Glomerular endothelial cell (primary cell): ENCODE measurements at places on chromosomes 7 and 10.

DNA sequence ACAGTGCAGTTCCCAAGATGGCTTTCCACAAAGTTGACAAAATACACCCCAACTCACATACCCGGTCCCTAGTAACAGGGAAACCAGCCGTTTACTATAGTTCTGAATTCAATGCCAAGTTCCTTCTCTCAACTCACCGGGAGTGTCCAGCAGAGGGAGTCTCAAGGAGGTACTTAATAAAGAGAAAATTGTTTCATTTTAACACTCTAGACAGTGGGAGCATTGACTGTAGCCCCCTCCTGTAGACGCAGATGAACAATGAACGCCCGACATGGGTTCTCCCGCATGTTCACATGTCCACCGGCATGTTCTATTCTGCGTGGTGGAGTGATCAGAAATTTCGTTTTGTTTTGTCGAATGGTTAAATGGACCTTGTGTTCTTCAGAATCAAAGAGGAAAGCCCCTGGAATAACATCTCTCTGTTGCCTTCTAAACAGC is 1.9 kb downstream of the HIPK2 start:
- peak; percentile 69 for DNase-seq

GRCh38 chr7:103771294-103771693 is 218.2 kb downstream of the RELN start:
- DNase-seq: no peak

GRCh38 chr10:30430544-30431298 is 3.3 kb upstream of the MAP3K8 start:
- no peak for DNase-seq

DNA sequence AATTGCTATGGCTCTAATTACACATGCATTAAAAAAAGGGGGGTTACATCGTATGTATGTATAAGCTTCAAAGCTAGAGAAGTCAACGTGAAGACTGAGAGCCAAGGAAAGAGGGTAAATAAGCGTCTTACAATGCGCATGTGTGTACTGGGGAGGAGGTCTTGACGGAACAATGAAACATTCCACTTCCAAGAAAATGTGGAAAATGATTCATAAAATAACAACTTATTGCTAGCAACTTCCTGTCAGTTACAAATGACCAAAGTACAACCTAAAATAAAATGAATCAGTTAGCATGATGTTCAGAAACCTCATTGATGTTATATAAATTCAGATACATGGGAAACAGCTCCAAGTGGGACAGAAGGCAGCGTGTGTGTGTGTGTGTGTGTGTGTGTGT is 104.1 kb upstream of the RHEB start:
- DNase-seq: peak; percentile 82

- no peak for DNase-seq
Observed at GRCh38 chr10:106897719-106898118, 266.8 kb downstream of the SORCS1 start.

DNA sequence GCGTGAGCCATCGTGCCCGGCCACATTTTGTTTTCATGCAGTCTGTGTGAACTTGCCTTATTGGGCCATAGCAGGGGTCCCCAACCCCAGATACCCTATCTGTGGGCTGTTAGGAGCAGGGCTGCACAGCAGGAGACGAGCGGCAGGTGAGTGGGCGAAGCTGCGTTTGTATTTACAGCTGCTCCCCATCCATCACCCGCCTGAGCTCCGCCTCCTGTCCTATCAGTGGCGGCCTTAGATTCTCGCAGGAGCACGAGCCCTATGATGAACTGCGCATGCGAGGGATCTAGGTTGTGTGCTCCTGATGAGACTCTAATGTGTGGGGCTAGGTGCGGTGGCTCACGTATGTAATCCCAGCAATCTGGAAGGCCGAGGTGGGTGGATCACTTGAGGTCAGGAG is 293.9 kb downstream of the CAMK1D start:
- DNase-seq: no peak

GRCh38 chr7:73477376-73477775 is 43.8 kb downstream of the FZD9 start:
- no peak for DNase-seq

DNA sequence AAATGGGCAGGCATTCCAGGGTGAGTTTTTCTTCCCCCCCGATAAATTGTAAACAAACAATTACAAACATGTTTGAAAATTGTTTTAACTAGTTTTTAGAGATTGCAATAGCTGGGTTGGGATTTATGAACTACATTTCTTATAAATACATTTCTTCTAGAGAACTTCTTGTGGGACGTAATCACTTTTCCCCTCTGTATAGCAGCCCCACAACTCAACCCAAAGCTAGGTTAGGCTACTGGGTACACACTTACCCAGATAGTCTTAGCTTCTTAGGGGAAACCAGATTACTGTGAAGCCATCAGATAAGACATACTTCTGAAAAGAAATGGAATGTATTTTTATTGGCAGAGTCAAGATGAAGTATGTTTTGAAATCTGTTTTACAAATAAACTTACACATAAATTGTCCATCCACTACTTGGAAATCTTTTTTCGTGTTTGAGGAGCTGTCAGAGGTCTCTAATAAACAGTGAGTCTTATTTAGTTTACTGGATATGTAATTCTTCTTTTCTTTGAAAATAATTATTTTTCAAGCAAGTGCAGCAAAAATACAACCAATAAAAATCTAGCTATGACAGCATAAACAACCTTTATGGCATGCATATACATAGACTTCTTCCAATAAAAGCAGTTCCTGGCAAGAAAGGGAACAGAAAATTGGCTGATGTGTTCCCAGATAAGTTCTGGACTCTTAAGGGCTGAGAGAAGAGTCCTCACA is 8.0 kb upstream of the GLRX3 start:
- DNase-seq: no peak

- DNase-seq: no peak
Observed at GRCh38 chr7:142670511-142670910, 78.8 kb upstream of the PRSS1 start.

DNA sequence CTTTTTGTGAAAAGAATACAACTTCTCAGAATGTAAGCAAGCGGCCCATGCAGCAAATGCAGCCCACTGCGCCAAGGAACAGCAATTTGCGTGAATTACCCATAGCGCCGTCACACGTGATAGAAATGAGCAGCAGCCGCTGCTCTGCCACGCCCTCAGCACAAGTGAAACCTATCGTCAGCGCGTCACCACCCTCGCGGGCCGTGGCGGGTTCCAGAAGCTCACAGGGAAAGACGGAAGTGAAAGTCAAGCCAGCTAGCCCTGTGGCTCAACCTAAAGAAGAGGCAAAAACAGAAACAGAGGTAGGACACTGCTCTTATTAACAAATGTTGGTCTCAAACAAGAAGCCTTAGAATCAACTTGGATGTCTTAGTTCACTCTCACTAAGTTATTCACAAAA is 70.5 kb downstream of the SHH start:
- no peak for DNase-seq

DNA sequence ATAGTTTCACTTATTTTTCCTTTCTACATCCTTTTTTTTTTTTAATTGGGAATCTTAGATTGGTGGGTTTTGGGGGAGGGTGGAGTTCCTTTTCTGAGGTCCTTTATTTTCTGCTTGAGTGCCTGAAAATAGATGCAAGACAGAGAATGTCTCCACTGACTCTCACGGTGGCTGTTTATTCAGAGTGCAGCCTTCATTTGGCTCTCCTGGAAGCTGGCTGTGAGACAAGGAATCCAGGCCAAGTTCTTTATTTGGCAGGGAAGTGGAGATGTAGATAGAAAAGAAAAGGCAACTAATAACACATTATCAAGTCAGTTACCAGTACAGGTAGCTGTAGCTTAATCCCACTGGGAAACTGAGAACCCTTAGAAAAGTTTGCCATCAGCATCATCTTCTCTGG is 118.6 kb downstream of the CNTNAP2 start:
- DNase-seq: no peak

GRCh38 chr7:136066304-136067143 is 89.4 kb upstream of the MTPN start:
- DNase-seq: no peak

DNA sequence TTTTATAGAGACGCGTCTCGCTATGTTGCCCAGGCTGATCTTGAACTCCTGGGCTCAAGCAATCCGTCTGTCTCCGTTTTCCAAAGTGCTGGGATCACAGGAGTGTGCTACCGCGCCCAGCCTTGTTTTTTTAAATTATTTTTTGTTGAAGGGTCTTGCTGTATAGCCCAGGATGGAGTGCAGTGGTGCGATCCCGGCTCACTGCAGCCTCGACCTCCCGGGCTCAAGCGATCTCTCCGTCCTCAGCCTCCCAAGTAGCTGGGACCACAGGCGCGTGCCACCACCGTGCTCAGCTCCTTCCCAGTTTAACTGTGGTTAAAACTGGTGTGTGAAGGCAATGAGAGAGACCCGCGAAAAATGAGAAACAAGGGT is 11.0 kb upstream of the HNRNPF start:
- no peak for DNase-seq

DNA sequence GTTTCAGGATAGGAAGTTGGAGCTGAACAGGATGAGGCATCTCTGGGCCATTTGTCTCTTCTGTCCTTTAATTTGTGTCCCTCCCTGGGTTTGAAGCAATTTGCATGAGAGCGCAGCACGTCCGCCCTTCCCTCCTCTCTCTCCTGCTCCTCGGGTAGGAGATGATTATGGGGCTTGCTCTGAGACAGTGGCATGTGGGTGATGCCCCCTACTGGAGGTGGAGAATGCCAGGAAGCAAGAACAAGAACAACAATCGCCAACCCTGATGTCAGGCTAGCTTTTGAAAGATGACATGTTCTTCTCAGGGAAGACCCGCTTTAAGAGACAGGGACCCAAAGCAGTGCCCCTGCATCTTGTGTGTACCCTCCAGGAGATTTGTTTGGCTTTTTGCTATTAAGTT is 63.9 kb upstream of the LOXL4 start:
- DNase-seq: no peak

GRCh38 chr10:71234004-71234894 is 21.9 kb downstream of the UNC5B start:
- no peak for DNase-seq

DNA sequence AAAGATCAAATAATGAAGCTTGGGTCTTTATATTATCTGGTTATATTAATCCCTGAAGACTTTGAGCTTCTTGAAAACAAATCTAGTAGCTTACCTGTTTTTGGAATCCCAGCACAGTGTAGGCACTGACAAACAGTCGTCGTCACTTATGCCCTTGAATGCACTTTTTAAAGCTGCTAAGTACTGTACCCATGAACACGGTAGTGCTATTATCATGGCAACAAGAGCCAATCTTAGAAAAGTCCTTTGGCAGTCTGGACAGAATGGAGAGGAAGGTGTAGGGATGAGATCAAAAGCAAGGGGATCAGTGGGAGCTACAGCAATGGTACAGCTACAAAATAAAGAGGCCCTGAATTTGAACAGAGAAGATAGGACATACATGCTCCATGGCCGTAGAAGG is 9.4 kb downstream of the SLC25A13 start:
- DNase-seq: no peak

GRCh38 chr7:33678569-33679335 is 226.6 kb upstream of the BMPER start:
- no peak for DNase-seq

DNA sequence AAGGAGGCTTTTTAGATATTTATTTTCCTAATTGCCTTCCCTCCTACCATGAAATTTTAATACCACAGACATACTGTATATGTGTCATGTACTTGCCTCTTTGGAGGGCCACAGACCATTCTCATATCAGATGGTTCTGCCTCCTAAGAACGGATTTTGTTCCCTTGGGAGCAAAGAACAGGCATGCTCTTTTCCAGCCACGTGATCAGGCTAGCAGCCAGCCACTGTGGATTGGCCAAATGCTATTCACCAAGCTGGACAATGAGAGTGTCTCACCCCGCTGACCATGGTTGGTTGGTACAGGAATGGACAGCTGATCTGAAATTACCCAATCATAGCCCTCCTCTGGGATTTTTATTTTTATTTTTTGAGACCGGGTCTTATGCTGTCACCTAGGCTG is 21.5 kb upstream of the CRHR2 start:
- no peak for DNase-seq

DNA sequence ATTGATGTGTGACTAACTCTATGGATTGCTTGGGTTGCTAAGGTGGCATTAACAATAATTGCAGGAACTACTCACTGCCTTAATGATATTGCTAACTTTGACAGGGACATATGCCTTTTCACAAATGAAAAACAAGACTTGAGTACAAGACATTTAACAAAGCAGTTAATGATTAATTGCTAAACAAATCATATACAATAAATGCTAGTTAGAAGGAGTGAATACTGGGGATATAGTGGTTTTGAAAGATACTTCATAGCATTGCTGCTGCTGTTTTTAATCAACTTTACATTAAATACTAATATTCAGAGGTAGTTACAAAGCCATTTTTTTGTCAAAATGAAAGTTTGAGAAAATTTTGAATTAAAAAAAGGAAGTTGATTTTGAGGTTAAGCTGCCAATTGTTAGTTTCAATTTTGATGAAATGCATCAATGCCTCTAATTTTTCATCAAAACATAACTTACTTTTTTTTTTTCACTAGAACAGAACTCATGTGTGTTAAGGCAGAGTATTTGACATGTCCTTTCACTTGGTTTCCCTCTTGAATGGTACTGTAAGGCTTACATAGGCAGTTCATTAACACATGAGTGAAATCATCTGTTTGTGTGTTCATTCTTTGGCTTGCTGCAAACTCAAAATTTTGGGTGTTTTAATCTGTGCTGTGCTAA is 106.2 kb upstream of the SEMA3D start:
- DNase-seq: no peak

GRCh38 chr10:98344589-98345038 is 70.4 kb downstream of the PYROXD2 start:
- no peak for DNase-seq

GRCh38 chr7:79781716-79782115 is 328.2 kb upstream of the MAGI2 start:
- no peak for DNase-seq

DNA sequence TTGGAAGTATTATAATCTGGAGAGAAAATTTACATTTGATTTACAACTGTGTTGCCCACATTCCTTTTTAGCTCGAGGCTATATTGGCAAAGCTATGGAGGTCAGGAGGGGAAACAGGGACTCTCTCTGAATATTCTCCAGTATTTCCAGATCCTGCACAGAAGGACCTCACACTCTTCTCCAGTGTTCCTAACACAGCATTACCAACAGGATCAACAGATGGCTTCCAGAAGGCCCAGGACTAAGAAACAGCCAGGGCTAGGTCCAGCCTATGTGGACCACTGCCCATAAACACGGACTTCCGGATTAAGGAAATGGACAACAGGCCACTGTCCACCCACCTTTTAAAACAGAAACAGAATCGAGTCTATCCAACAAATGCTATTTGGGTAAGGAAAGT is 65.3 kb downstream of the CHCHD3 start:
- no peak for DNase-seq

- no peak for DNase-seq
Observed at GRCh38 chr10:85888004-85888403, 478.6 kb downstream of the GRID1 start.
